ENCODE measurements at places on chromosomes 7 and 10.

DNA sequence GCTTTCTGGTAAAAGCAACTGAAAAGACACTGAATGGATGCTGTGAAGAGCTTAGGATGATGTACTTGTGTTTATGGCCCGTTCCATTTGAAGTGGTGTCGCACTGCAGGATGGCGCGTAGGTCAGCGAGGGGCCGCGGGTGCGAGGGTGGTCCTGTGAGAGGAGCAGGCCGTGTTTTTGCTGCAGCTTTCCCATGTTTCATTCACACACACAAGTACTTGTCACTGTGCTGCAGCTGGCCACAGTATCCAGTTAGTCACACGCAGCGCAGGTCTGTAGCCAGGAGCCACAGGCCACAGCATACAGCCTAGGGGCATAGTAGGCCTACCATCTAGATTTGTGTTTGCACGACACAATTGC lies 23.2 kb downstream of the WIPI2 start:
- no peak for DNase-seq

GRCh38 chr10:108791030-108791429 lies 1132.3 kb downstream of the XPNPEP1 start:
- DNase-seq, result no peak

- DNase-seq, result peak; percentile 29
Measured at GRCh38 chr7:142478479-142479220, 220.8 kb upstream of the PRSS58 start.

DNA sequence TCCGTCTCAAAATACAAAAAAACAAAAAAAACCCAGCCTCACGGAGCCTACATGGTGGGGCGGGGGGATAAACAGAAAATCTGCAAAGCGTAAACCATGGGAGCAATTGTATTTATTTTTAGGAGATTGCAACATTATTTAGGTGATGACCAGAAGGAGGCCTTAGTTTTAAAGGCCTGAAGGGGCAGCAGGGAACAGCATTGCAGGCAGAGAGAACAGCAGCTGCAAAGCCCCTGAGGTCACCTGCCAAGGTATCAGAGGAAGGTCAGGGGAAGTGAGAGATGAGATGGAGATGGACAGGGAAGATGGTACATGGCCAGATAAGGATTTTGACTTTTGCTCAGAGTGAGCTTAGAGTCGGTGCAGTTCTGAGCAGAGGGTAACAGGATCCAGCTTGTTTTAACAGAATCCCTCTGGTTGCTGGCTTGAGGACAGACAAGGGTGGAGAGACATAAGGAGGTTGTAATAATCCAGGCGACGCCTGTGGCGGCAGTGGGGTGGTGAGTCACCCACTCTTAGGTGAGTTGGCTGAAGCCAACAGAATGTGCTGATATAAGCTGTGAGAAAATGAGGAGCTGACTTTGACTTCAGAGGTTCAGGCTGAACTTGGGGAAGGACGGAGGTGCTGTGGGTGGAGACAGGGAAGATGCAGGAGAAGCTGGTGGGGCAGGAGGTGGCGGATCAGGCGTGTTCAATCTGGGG lies 82.3 kb upstream of the GTF2I start:
- no peak for DNase-seq

DNA sequence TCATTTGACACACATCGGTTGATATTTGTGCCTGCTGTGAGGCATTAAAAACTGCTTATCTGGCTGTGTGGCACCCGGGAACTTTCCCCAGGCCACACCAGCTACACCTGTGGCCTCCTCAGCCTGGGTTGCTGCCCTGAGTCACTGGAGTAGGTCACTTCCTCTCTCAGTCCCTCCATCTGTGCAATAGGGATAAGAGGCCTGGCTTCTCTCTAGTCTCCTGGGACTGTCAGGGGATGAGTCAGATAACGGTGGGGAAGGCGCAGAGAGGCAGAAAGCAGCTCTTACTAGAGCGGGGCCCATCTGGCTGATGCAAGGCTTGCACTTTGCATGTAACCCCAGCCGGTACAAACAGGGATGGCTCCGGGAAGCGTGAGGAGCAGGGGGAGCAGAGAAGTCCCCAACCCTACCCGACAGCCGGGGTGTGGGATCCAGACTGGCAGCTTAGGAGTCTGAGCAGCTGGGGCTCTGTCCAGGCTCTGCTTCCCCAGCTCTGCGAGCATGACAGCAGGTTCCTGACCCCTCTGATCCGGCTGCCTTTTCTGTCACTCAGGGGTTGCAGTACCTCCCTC lies 34.0 kb downstream of the DNAJB12 start:
- peak; percentile 79 for DNase-seq

DNA sequence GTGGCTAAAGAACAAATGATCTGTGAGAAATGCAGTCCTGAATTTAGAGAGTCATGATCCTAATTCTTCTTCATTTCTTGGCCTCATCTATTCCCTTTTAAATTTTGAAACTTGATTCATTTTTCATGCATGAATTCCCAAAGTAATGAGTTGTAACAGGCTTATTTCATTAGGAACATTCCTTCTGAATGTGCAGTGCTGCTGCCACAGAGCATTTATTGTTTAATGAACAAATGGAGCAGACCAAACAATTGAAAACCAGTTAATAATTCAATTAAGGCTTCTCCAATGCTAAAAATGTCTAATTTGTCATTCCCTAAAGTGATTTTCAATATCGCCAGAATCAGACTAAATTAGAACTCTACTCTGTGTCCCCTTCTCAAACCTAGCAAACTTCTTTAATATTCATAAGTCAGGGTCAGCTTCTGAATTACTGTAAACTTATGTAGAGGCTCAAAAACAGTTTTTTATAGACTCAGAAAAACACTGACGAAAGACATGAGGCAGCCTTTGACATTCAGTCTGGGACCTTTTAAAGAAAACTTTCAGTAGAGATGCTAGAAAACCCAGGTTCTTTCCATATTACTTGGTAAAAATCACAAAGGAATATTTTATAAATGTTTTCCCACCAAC lies 14.5 kb downstream of the LSMEM1 start:
- peak; percentile 65 for DNase-seq

GRCh38 chr10:97468162-97468561 lies 22.2 kb downstream of the ZDHHC16 start:
- no peak for DNase-seq

DNA sequence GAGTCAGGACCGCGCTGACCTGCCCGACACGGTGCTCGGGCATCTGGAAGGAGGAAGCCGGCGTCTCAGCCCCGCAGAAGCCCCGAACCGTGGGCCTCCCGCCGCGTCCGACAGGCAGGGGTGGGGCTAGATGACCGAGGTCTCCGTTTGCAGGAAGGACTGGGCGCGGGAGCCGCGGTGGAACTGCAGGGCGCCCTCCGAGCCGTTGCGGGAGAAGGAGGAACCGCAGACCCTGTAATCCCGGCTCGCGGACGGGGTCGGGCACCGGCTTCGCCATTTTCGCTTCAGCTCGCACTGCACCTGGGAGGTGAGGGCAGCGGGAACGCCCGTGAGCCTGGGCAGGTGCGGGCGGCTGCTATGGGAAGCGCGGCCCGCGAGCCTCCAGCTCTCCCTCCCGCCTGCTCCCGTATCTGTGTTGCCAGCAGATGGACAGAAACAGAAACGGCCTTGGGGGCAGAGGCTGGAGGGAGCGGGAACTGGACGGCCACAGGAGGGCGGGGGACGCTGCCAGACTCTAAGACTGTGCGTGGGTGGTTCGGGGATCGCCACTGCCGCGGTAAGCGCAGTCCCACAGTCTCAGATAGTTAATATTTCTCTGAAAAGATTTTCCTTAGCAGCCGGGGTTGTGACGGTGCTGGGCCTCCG lies 114.1 kb downstream of the VIPR2 start:
- DNase-seq, result peak; percentile 90

DNA sequence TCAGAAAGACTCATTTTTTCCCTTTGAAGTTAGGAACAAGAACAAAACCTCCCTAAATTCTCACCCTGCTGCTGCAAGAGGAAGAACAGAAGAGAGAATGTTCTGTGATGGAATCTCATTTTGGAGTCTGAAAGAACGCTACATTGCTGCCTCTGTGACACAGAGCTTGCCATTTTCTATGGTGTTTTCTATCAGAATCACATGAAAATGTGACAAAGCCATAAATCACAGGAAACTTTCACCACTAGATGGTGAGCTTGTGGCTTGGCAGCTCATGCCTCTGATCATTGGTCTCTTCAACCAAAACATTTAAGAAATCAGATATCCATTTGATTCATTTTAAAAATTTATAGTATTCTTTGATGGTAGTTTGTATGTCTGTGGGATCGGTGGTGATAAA lies 82.9 kb downstream of the CADPS2 start:
- DNase-seq, result peak; percentile 50

DNA sequence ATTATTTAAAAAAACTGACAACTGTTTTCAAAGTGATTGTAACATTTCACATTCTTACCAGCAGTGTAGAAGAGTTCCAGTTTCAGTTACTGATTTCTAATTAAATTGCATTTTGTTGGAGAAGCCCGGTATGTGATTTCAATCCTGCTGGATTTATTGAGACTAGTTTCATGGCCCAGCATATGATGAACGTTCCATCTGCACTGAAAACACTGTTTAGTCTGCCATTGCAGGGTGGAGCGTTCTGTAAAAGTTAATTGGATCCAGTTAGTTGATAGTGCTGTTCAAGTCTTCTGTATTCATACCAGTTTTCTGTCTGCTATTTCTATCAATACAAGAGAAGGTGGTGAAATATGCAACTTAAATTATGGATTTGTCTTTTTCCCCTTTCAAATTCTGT lies 37.3 kb upstream of the CCNY start:
- no peak for DNase-seq

- DNase-seq, result peak; percentile 42
Measured at GRCh38 chr7:46352004-46352954, 431.2 kb upstream of the IGFBP3 start.

GRCh38 chr7:121219026-121219425 lies 109.8 kb upstream of the WNT16 start:
- DNase-seq, result no peak

GRCh38 chr7:80923211-80923612 lies 4.4 kb upstream of the SEMA3C start:
- DNase-seq, result peak; percentile 48

DNA sequence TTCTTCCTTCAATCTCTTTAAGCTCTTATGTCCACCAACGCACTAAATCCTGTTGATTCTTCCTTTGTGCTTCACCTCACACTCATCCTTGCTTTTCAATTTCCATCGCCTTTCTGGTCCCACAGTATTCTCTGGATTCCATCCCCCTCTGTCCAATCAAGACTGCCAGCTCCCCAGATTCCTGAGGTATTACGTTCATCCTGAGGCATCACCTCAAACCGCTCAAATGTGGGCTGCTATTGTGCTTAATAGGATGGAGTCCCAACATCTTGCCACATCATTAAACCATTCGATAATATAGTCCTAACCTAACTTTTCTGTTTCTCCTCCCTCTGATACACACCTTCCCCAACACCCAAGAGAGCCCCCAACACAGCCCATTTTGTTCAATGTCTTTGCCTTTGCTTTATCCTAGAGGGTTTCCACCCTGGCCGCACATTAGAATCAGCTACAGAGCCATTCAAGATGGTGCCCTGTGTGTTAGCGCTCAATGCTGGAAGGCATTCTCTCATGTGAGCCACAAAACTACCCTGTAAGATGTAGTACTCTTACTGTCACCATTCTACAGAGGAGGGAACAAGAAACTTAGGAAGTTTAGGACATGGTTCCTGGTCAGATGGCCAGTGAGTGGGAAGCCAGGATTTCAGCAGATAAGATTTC lies 79.5 kb upstream of the LEP start:
- DNase-seq, result no peak

DNA sequence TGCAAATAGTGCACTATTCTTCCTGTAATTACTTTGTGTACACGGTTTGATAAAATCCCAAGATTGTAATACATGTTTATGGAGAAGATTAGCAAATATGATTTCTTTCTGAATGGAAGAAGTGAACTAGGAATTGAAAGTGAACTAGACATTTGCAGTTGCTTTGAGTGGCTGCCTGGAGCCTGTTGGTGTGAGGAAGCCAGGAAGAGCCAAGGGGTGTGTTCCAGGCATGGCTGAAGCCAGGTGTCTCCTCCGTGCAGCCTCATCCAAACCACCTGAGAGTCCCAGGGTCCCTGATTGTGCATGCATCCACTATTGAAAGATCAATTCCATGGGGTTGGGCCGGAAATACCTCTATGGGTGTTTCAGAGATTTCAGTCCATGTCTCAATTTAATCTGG lies 253.1 kb upstream of the SHH start:
- DNase-seq, result no peak
